Naive thymus-derived CD4-positive, alpha-beta T cell (primary cell): ENCODE measurements at places on chromosomes 6 and 20. TPM values are rescaled to one million over a fixed set of nuclear protein-coding genes. Genes with fewer than 3 reads are reported as not detected.
A peak's percentile ranks its signal among the peaks of the same experiment; 100 is the strongest.

The LINC00237 gene
- not detected for polyA plus RNA-seq

The KCNK16 gene
- polyA plus RNA-seq = not detected

The GNMT gene
- not detected for polyA plus RNA-seq

The MAVS gene
- polyA plus RNA-seq = 10.1 TPM

The NOTCH4 gene
- polyA plus RNA-seq = 0.59 TPM

DNA sequence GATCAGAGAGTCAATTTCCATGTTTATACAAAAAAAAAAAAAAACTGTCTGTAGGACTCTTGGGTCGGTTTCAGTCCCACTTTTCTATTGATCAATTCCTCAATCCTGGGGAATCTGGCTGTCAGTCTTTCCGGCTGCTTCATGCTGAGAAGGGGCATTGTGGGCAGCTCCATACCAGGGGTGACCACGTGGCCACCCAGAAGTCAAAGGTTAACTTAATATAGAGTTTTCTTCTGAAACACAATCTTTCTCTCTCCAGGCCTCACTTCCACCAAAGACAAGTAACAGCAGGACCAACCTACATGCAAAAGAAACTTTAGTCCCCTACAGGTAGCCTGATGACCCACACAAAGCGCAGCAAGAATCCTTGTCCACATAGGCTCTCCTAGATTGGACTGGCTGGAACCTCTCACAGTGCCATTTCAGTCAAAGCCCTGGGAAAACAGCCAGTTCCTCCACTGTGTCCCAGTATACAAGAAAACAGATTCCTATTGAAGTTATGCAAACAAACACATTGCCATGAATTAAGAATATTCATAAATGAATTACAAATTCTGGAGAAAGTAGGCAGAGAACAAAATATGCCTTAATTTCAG lies 18.5 kb upstream of the SERPINB9 start:
- no peak overlapping the region for H3K4me3 ChIP-seq
- no peak overlapping the region for H3K27ac ChIP-seq
- no peak for DNase-seq
- no peaks in the 10 kb centered on the region for H3K36me3 ChIP-seq
- no peaks in the 10 kb centered on the region for H3K4me1 ChIP-seq
- H3K27me3 ChIP-seq = no peaks in the 10 kb centered on the region

DNA sequence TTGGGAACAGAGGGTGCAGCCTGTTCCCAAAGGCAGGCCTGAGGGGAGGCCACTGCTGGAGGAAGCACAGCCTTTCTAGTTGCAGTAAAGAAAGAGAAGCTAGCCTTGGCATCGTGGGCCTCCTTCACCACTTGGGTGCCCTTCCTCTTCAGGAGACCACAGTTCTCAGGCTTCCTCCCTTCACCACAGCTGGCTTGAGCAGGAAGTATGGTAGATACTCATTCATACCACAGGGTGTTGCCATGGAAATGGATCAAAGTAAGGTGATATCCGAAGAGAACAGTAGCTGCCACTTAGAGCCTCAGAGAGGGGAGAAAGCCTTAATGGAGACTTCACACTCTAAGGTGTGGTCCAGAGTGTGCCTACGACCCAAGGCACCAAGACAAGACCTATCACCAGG lies 120.4 kb upstream of the RIPOR2 start:
- peaks cover 45% of the 10 kb centered on the region for H3K4me1 ChIP-seq
- no peak overlapping the region for H3K4me3 ChIP-seq
- no peaks in the 10 kb centered on the region for H3K27me3 ChIP-seq
- peak; percentile 70 for DNase-seq

GRCh38 chr6:169391473-169392071 lies 137.9 kb upstream of the THBS2 start:
- no peak overlapping the region for H3K27ac ChIP-seq
- no peak overlapping the region for H3K4me3 ChIP-seq
- no peak for DNase-seq
- H3K36me3 ChIP-seq = no peaks in the 10 kb centered on the region
- H3K27me3 ChIP-seq = no peaks in the 10 kb centered on the region
- H3K4me1 ChIP-seq = no peaks in the 10 kb centered on the region

DNA sequence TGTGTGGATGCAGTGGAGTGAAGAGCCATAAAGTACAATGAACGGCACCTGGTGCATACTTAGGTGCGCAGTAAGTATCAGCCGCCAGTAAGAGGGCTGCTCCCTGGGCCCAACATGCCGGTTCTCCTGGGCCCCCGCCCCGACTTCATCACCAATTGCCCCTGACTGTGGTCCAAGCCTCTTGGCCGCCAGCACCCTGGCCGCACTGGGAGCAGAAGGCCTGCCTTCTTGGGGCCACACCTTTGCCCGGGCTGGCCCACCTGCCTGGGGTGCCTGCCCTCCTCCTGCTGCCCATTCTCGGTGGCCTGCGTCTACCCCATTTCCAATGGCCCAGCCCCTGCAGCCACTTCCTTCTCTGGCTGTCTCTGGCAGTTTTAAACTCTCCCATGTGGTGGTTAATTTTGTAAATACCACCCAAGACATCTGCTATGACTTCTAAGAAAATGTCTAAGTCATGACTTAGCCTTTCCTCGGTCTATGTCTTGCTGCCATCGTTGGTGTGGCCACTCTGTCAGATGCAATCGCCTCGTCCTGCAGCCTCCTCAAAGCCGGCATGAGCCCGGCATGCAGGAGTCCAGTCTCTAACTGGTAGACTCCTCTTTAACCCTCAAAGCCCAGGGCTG lies 36.8 kb downstream of the PMEPA1 start:
- no peaks in the 10 kb centered on the region for H3K4me1 ChIP-seq
- H3K4me3 ChIP-seq = no peak overlapping the region
- H3K36me3 ChIP-seq = no peaks in the 10 kb centered on the region
- DNase-seq = no peak

DNA sequence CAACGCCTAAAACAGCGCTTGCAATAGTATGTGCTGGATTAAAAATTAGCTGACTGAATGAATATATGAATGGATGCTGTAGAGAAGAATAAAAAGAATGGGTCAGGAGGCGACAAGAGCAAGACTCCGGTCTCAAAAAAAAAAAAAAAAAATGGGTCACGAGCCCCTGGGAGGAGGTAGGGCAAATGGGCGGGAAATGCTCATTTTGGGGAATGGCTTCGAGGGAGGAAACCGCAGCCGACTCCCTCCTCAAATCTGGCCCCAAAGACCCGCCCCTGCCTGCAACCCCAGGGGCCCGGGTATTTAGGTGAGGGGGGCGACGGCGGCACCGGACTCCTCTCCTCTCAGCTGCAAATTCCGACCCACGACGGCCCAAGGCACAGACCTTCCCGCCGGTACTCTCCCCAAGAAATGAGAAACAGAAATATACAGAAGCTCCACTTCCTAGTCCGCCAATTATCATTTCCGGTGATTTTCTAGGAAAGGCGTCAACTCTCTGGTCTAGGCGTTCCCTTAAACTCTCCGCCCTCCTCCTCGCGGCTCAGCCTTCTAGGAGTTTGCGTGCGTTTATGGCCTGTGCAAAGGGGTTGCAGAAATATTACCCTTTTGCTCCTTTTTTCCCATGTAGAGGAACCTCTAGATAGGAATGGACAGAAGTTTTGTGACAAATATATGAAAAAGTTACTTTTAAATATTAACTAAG lies at the start of gene ZNF311:
TSS of gene ZNF311 (minus strand) at position 133 of the 703 bp plus-strand sequence. CDS start 1,361 bp downstream, outside the sequence.
- peaks cover 7% of the 10 kb centered on the region for H3K4me1 ChIP-seq
- peak within 1 kb of the TSS; percentile 66 for H3K27ac ChIP-seq
- DNase-seq = peak; percentile 56
- peak within 1 kb of the TSS; percentile 51 for H3K4me3 ChIP-seq
- no peaks in the 10 kb centered on the region for H3K36me3 ChIP-seq

DNA sequence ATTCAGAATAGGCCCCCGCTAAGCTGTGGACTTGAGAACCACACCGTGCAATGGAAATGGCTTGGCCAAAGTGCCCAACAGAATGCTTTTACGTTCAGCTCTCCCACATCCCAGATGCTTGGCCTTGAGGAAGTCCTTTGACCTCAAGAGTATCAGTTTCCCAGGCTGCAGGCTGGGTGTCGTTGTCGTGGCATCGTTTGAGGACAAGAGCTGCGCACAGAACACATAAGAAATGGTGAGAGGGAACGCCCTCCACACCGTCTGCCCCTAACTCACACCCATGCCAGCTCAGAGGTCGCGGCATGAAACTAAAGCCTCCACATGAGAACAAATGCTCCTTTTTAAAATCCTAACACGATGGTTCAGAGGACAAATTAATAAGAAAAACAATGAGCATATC lies 37.0 kb downstream of the NFATC2 start:
- H3K4me1 ChIP-seq = peaks cover 23% of the 10 kb centered on the region
- H3K27me3 ChIP-seq = no peaks in the 10 kb centered on the region
- no peak overlapping the region for H3K27ac ChIP-seq
- peaks cover 35% of the 10 kb centered on the region for H3K36me3 ChIP-seq
- H3K4me3 ChIP-seq = no peak overlapping the region

DNA sequence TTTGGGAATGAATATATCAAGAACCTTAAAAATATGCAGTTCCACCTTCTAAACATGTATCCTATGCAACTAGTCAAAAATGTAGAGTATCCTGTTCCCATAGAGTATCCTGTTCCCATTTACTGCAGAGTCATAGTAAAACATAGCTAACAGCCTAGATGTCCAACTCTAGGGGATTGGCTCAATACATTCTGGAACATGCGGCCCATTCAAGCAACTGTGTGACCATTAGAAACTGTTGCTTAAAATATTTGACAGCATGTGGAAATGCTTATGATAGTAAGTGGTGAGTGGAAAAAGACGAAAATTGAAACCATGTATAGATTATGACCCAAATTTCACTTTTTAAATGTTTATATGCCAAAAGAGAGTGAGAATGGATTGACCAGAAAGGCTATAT lies 11.2 kb downstream of the FOXP4 start:
- no peak overlapping the region for H3K27ac ChIP-seq
- peaks cover 24% of the 10 kb centered on the region for H3K4me1 ChIP-seq
- H3K36me3 ChIP-seq = no peaks in the 10 kb centered on the region
- no peak overlapping the region for H3K4me3 ChIP-seq

DNA sequence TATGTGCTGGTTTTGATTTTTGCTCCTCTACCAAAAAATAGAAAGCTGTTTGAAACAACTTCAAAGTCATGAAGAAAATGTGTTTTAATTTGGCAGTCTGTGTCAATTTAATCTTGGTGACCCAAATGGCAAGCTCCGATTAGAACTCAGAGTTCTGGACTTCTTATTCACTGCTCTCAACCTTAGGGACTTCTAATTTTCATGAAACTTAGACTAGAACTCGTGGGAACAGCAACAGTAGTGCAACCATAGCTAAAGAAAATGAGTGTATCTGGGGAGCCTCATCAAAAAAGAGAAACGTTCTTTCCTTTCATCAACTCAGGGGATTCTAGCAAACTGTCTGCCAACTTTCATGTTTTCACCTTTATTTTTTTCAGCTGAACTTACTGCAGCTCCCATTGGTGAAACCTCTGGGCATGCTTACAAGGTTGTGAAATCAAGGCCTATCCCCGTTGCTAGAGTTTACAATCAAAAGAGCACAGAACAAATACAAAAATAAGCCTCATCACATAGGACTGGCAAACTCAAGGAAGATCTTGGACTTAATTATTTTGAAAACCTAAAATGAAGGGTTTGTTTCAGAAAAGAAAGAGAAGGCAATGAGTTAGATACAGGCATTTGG lies 114.0 kb upstream of the HSF2 start:
- no peak overlapping the region for H3K4me3 ChIP-seq
- no peak for DNase-seq
- no peaks in the 10 kb centered on the region for H3K4me1 ChIP-seq
- H3K27ac ChIP-seq = no peak overlapping the region
- H3K36me3 ChIP-seq = no peaks in the 10 kb centered on the region

DNA sequence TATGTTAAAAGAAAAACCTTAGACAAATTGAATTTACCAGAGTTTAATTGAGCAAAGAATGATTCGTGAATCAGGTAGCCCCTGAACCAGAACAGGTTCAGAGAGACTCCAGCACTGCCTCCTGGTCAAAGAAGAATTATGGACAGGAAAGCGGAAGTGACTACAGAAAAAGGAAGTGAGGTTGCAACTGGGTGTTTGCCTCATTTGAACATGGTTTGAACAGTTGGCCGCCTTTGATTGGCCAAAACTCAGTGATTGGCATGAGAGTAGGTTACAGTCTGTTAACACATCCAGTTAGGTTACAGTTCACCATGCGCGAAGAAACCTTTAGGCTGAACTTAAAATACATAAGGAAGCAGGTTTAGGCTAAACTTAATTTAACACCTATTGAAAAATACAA lies 248.8 kb downstream of the TFAP2A start:
- no peaks in the 10 kb centered on the region for H3K27me3 ChIP-seq
- no peaks in the 10 kb centered on the region for H3K4me1 ChIP-seq

- peaks cover 5% of the 10 kb centered on the region for H3K4me1 ChIP-seq
- peak overlapping the region; percentile 66 for H3K27ac ChIP-seq
- peak overlapping the region; percentile 60 for H3K4me3 ChIP-seq
- H3K27me3 ChIP-seq = no peaks in the 10 kb centered on the region
Observed at GRCh38 chr6:33592595-33593413, 12.7 kb upstream of the BAK1 start.

- H3K4me3 ChIP-seq = no peak overlapping the region
- no peaks in the 10 kb centered on the region for H3K27me3 ChIP-seq
- no peak overlapping the region for H3K27ac ChIP-seq
- H3K4me1 ChIP-seq = no peaks in the 10 kb centered on the region
- H3K36me3 ChIP-seq = peaks cover 20% of the 10 kb centered on the region
Observed at GRCh38 chr6:78947529-78947928, 80.2 kb downstream of the IRAK1BP1 start.

GRCh38 chr20:1539816-1540419 lies 17.6 kb downstream of the SIRPD start:
- DNase-seq = no peak
- no peak overlapping the region for H3K27ac ChIP-seq
- no peaks in the 10 kb centered on the region for H3K4me1 ChIP-seq
- H3K27me3 ChIP-seq = no peaks in the 10 kb centered on the region

- H3K4me1 ChIP-seq = no peaks in the 10 kb centered on the region
- H3K27me3 ChIP-seq = no peaks in the 10 kb centered on the region
- H3K36me3 ChIP-seq = no peaks in the 10 kb centered on the region
- no peak overlapping the region for H3K27ac ChIP-seq
Observed at GRCh38 chr20:51132279-51132678, 109.4 kb upstream of the KCNG1 start.

- no peak overlapping the region for H3K27ac ChIP-seq
- H3K4me1 ChIP-seq = peaks cover 11% of the 10 kb centered on the region
- no peak overlapping the region for H3K4me3 ChIP-seq
- H3K36me3 ChIP-seq = no peaks in the 10 kb centered on the region
- DNase-seq = no peak
Observed at GRCh38 chr6:37269105-37269504, 11.2 kb upstream of the TMEM217 start.

DNA sequence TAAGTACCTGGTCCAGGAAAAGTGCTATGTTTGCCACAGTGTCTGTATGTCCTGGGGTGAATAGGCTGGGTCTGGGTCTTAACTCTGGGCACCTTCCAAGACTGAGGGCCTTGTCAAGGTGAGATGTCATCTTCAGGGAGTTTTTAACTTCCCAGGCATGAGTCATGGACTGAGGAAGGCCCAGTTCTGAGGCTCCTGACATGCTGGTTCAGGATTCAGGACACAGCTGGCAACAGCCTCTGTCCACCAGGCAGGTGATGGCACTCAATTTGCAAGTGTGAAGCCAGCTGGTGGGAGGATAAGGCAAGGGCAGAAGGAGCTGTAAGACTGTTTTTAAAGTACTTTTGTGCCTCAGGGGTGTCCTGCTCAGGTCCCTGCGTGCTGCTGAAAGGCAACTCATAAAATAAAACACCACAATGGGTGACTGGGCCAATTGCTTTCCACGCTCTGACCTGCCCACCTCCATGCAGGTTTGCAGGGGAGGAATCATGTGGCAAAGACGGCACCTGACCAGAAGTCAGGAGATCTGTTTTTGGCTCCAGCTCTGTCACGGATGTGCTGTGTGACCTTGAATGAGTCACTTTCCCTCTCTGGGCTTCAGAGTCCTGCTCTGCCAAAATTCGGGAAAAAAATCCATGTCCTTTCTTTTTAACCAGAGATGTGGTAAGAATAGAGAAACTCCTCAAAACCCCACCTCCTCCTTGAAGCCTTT lies 4.9 kb upstream of the PACSIN1 start:
- H3K4me1 ChIP-seq = no peaks in the 10 kb centered on the region
- H3K27me3 ChIP-seq = no peaks in the 10 kb centered on the region
- no peak overlapping the region for H3K4me3 ChIP-seq
- no peaks in the 10 kb centered on the region for H3K36me3 ChIP-seq
- DNase-seq = no peak
- H3K27ac ChIP-seq = no peak overlapping the region
